ENCODE measurements at places on chromosomes 6 and 20. TPM values are rescaled to one million over a fixed set of nuclear protein-coding genes. Genes with fewer than 3 reads are reported as not detected.

- DNase-seq: peak; percentile 32
These were observed 117.8 kb downstream of the RTN4IP1 start for GRCh38 chr6:106511288-106512047.

DNA sequence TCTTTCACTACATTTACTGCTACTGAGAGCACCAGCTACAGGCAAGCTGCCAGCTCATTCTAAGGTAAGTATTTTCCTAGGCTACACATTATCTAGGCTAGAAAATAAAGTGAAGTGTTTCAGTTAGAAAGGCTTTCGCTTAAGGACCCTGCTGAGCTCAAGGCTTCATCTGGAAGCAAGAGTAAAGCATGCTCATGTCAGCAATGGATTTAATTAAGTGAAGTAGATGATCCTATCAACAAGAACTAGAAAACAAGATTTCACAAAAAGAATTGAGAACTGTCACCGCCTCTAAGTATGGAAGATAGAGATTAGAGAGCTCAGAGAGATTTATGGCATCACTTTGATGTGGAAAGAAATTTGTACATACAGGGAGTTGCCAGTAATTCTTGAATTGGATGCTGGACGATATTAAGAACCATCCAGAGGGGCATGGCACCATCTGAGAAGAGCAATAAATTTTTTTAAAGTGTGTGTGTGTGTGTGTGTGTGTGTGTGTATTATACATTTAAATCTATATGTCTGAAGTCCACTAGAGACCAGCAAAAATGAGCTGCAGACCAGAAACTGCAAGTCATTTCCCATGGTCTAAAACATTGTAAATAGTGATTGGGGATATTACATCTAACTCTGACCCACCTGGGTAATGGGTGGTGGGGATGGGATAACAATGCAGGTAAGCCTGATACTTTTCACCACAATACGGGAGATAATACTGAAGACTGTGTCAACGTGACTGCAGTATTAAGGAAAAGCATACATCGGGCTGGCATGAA lies 105.2 kb upstream of the MAP7 start:
- no peak for DNase-seq

DNA sequence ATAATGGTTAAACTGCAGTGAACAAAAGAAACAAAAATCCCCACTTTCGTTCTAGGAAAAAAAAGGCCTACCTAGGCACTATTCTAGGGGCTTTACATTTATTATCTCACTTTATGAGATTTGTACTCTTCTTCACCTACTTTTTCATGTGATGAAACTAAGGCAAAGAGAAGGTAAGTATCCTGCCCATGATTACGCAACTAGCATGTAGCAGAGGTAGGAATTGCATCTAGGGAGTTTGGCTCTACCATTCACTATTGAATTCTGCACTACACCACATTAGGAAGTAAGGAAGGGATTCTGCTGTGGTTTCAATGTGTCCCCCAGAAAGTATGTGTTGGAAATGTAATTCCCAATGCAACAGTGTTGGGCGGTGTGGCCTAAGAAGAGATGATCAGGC lies 11.4 kb upstream of the C6orf141 start:
- no peak for DNase-seq

- no peak for DNase-seq
These were observed 6.7 kb downstream of the RGS19 start for GRCh38 chr20:64072498-64073063.

DNA sequence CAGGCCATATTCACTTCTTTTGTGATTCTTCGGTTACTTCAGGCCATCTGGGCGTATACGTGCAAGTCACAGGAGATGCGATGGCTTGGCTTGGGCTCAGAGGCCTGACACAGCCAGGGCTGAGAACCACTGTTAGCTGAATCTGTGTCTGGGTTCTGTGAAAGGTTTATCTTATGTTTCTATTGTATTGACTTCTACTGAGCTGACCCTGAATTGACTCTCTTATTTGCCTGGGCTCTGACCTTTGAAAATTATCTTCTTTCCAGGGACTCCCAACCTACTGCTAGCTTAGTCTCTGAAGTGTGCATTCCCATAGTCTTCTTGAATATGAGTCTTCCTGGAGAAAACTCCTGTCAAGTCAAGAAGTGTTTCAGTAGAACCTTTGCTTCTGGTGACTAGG lies 226.4 kb upstream of the SOX4 start:
- no peak for DNase-seq

DNA sequence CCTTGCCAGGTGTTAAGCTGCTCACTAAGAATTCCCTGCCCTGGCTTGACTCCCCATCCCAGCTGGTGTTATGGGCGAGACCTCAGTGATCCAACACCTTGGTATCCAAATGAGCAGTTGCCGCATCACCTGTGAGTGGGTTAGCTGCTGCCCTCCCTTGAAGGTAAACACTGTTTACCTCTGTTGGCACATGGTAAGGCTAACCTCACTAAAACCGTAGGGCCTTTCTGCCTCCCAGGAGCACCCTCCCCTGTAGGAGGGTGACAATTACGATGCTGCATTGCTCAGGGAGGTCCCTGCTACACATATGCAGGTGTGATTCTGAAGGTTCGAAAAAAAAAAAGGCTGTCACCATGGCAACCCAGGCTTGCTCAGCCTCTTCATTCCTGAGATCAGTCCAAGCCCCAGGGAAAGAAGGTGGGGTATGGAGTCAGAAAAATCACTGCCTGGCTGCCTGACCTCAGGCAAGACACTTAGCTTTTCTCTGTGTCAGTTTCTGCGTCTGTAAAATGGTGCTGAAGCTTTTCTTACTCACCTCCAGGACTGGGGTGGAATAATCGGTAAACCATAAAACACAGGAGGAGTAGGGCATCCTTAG lies 19.5 kb downstream of the PNPLA1 start:
- DNase-seq: no peak

GRCh38 chr6:26044140-26045064 lies 42.8 kb upstream of the HFE start:
- no peak for DNase-seq

- DNase-seq: peak; percentile 63
These were observed 54.1 kb upstream of the TPD52L1 start for GRCh38 chr6:125099211-125100073.

- DNase-seq: no peak
These were observed 294.0 kb downstream of the SOX4 start for GRCh38 chr6:21887231-21888185.

DNA sequence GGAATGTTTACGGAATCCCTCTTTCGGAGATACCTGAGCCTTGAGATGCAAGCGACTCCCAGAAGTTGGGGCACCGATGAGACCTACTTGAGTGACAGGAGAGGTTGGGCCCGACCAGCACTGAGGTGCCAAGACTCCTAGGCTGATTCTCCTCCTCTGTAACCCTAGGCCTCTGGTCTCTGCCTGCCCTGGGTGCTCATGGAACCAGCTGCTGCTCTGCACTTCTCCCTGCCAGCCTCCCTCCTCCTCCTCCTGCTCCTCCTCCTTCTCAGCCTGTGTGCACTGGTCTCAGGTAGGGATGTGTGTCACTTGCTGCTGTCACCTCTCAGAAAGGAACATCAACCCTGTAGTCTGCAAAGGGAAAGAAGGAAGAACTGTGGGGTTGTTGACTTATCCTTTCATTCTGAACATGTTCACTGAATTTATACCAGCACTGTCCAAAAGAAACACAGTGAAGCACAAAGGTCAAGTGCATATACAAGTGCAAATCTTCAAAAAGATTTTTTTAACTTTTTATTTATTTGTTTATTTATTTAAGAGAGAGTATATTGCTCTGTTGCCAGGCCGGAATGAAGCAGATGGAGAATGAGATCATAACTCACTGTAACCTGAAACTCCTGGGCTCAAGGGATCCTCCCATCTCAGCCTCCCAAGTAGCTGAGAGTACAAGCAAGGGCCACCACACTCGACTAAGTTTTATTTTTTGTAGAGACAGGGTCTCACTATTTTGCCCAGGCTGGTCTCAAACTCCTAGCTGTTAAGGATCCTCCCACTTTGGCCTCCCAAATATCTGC lies 913 bp downstream of the BTN2A2 start:
- no peak for DNase-seq

GRCh38 chr20:50226093-50226974 lies 35.7 kb downstream of the CEBPB start:
- DNase-seq: no peak

- no peak for DNase-seq
These were observed 83.3 kb downstream of the PREX1 start for GRCh38 chr20:48744515-48744914.

DNA sequence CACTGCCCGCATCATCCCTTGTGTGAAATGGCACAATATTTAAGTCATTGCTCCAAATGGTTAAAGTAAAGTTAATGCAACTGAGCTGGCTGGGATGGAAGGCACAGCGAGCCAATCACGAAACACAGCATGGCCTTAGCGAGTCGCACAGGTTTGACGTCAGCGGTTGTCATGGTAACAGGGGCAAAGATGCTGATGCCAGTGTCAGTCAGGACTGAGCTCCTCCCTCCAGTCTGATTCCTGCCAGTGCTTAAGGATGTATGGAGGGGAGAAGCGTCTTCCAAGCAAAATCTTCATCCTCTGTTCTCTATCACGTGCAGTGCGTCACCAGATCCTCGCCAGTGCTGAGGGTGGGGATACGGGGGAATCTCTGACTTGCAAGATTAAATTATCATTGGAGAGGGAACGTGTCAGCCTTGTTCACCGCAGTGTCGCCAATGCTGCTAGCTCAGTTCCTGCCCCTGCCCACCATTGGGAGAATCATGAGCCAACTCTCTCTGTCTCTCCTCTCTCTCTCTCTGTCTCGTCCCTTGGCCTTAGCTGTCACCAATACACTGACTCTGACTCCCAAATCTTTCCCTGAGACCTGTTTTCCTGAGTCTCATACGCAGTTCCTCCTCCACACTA lies 24.5 kb downstream of the TSPYL4 start:
- peak; percentile 74 for DNase-seq

DNA sequence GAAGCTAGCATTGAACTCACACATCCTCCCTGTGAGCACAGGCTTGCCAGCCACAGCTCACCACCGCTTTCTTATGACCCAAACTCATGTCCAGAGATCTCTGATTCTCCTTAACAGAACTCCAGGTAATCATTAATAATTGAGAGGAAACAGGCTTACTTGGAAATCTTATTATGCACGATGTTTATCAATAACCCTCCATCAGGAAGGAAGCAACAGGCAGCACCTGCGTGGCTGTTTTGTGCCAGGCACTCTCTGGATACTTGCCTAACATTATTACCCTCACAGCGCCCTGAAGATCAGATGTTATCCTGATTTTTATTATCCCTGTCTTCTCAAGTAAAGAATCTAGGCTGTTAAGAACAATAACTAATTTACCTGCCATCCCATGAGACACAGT lies 306.6 kb downstream of the PRKN start:
- DNase-seq: no peak

DNA sequence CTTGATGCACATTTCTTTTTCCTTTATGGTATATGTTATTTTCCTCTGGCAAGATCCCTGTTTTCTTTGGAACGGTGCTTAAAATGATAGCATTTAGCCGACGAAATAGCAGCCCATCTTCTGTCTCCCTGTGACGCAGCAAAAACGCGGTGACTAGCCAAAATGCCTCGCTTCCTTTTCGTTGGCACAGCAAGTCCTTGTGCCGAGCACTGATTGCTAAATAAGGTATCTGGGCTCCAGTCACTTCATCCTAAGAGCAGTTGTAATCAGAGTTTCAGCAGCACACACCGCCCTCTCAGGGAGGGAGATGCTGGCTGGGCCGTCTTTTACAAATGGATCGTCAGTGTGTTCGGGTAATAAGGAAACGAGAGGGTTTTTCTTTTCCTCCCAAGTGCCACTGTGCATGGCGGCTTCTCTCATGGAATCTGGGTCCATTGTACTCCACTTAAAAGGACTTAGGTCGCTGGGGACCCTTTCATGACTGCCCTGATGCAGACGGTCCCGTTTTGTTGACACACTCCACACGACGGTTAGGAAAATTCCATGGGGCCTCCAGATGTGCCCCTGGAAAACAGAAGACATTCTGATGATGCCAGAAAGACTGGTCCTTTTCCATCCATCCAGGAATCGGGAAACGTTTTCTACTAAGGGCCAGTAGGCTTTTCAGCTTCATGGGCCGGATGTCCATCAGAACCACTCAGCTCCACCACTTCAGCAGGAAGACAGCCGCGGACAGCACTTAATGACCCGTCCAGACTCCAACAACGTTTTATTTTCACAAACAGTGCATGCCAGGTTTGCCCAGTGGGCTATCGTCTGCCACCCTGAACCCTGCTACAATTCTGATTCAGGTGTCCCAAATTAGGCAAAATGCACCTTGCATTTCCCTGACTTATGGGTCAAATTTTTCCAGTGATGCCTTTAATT lies 185.5 kb downstream of the CDH4 start:
- DNase-seq: peak; percentile 31

DNA sequence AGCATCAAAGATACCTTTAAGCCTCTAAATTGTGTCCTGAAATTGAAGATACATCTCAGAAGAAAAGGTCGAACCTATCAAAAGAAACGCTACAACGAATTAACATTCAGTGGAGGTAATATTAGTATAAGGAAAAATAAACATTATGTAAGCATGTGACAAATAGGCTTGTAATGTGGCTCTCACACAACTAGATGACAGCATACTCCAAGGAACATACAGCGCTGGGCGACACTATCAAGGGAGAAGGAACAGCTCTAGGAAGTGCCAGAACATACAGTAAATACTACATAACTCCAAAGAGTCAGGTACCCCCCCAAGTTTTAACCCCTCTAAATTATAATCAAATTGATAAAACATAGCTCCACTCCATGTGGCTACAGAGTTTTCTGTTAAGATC lies 103.5 kb downstream of the LAMP5 start:
- DNase-seq: no peak

GRCh38 chr6:157613011-157613522 lies 210.0 kb upstream of the SNX9 start:
- no peak for DNase-seq

DNA sequence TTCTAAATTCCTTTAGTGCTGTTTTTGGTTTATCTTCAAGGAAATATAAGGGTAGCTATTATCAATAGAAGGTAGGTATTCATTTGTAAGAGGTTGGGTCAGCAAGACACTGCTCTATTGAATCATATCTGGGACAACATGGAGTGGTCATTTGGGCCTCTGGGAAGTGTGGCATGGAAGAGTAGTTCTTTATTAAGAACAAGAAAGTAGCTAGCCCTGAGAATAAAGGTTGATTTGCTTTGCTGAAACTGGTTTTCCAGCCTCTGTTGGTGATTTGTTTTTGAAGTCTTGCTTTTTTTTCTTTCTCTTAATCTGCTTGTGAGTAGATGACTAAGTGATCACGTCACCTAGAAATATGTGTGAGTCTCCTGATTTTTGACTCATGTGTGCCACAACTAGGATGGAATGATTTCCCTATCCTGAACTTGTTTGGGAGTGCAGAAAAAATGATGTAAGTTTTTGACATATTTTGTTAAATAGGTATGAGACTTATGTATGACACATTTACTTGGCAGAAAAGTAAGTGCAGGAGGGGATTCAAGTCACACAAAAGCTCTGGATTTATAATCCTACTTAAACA lies 381.8 kb downstream of the CENPW start:
- DNase-seq: no peak

GRCh38 chr6:137332637-137333280 lies 113.6 kb upstream of the IFNGR1 start:
- no peak for DNase-seq

LY6G6F gene
- not detected for total RNA-seq

ENPP4 gene
- total RNA-seq: 37.1 TPM

REPS1 gene
- total RNA-seq: 133 TPM

DUSP15 gene
- 9.8 TPM for total RNA-seq

HLA-DQA1 gene
- not detected for total RNA-seq

ENPP5 gene
- 5.3 TPM for total RNA-seq

SAMD3 gene
- total RNA-seq: 18.3 TPM

TINAG gene
- total RNA-seq: 0.41 TPM
